NCI-H1436 treated with DMSO at 0.1 percent for 48 hours (cell line): ENCODE measurements at places on chromosomes 13 and 19.

- no peak for DNase-seq
Observed at GRCh38 chr13:39809466-39809865, 154.0 kb downstream of the COG6 start.

GRCh38 chr13:101264931-101265330 lies 151.4 kb downstream of the NALCN start:
- no peak for DNase-seq

DNA sequence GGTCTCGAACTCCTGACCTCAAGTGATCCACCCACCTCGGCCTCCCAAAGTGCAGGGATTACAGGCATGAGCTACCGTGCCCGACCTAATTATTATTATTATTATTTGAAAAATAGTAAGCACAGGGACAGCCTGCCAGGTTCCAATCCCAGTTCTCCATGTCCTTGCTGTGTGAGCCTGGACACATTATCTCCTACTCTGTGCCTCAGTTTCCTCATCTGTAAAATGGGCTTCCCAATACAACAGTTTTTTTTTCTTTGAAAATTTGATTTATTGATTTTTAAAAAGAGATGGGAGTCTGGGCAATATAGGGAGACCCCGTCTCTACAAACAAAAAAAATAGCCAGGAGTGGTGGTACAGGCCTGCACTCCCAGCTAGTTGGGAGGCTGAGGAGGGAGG lies 3.3 kb downstream of the ZGLP1 start:
- DNase-seq: no peak

GRCh38 chr19:53870485-53870844 lies 2.8 kb downstream of the MYADM start:
- no peak for DNase-seq

DNA sequence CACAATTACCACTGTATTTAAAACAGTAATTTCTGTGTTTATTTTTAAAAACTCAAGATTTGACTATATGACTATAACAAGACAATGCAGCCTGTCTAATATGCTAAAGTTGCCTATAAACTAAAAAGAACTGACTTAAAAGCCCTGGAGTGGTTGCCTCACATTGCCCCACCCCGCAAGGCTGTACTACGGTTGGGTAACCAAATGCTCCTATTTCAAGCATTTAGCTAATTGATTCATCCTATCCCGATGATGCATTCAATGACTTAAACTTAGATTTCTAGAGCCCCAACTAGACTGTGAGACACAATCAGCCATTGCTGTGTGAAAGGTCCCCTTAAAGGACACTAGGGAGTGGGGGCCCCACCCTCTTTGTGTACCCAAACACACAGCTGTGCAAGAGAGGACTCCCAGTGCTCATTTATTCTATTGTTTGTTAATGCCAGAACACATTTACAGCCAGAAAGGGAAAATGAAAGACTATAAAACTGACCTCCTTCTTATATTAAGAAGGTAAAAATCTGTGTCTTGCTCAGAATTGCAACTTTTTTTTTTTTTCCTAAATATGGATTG lies 66.9 kb downstream of the MIPEP start:
- no peak for DNase-seq

DNA sequence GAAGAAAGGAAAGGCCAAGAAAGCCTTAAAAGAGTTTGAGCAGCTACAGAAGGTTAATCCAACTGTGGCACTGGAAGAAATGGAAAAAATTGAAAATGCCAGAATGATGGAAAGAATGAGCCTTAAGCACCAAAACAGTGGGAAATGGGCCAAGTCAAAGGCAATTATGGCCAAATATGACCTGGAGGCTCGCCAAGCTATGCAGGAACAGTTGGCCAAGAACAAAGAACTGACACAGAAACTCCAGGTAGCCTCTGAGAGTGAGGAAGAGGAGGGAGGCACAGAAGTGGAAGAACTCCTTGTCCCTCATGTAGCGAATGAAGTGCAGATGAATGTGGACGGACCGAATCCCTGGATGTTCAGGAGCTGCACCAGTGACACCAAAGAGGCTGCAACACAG lies 5.1 kb downstream of the UTP14C start:
- no peak for DNase-seq

GRCh38 chr19:30566681-30567420 lies 194.7 kb downstream of the ZNF536 start:
- no peak for DNase-seq

DNA sequence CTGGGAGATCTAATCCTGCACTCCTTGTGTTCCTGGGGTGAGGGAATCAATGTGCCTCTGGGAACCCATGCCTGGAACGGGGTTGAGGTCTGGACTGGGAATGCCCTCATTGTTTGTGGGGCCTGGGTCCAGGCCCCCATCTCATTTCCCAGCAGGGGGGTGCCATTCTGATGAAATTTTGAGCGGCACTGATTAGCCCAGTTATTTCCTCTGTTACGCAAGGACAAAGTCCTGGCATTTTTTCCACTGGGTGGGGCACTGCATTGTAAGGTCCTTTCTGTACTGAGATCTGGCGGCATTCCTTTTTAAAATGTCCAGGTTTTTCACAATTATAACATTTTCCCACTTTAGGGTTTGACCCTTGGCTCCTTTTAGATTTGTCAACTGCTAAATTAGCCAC lies 14.8 kb downstream of the FPR3 start:
- no peak for DNase-seq

DNA sequence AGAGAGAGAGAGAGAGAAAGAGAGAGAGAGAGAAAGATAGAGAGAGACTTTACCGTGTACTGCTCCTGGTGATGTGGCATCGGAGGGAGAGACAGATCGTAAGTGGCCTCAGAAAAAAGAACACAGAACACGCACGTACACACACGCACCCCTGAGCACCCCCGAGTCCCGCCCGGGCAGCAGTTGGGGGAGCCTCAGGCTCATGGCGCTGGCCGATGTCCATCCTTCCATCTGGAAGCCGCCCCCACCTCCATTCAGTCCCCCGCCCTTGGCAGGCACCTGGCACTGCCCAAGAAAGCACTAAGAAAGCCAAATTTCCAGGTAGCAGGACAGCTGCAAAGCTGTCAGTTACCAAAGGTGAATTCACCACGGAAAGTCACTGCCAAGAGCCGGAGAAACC lies 116.9 kb downstream of the IER2 start:
- DNase-seq: no peak

DNA sequence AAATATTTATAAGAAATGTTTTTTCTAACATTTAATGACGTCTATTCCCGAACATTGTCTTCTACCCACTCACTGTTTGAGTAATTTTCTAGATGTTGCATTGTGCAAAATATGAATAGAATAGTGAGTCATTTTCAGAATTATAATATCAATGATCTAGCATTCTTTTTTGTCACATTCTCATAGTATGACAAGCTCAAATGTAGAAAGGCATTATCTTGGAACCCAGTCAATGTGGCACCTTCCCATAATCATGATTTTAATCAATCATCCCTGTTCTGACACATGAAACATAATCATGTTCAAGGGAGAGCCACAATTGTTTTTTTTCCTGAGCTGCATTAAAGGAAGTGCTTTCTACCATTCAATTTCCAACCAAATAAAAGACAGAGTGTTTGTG lies 265.8 kb downstream of the OXGR1 start:
- no peak for DNase-seq
